ENCODE measurements at places on chromosomes 1 and 21. TPM values are rescaled to one million over a fixed set of nuclear protein-coding genes. Genes with fewer than 3 reads are reported as not detected.

DNA sequence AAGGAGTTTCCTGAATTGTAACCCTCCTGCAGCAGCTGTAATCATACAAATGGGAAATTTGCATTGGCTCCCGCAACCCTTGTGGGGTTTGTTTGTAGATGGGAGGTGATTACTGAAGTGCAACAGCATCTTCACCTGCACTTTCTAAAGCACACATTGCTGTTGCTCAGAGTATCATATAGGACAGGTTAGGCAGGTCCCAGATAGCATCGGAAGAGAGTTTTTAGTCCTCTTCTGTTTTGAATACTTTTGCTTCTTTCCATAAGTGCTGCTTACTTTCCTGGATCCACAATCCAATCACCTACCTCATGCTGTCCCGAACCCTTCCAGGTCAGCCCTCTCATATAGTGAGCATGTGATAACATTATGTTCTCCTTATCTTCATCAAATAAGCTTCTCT lies 300.4 kb downstream of the PTPRC start:
- peaks cover 7% of the 10 kb centered on the region for H3K36me3 ChIP-seq
- no peak for DNase-seq
- no peak overlapping the region for H3K4me3 ChIP-seq
- H3K27ac ChIP-seq: no peak overlapping the region

GRCh38 chr1:218347336-218347722 lies 2.2 kb downstream of the TGFB2 start:
- DNase-seq: no peak
- H3K4me3 ChIP-seq: peak overlapping the region; percentile 67
- peaks cover 24% of the 10 kb centered on the region for H3K4me1 ChIP-seq
- H3K27me3 ChIP-seq: peaks cover 65% of the 10 kb centered on the region
- H3K27ac ChIP-seq: no peak overlapping the region
- H3K36me3 ChIP-seq: no peaks in the 10 kb centered on the region

- peaks cover 2% of the 10 kb centered on the region for H3K4me1 ChIP-seq
- no peak overlapping the region for H3K27ac ChIP-seq
- H3K36me3 ChIP-seq: no peaks in the 10 kb centered on the region
- H3K4me3 ChIP-seq: no peak overlapping the region
- DNase-seq: no peak
Observed at GRCh38 chr21:35375115-35375514, 326.0 kb upstream of the RUNX1 start.

DNA sequence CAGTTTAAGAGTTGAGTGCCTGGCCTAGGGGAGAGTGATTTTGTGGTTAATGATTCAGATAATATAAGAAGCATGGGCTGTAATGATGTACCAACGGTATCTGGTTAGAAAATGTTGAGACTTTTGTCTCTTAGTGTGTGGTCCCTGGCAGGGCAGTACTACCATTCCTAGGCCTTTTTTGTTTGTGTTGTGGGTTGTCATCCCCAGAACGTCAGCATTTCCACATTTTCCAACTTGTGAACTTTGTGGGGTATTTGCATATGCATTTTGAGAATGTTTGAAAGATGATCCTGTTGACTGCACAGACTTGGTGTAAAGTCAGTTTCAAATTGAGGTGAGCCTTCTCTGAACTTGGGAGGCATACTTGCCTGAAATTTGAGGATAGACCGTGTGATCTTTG lies 11.4 kb downstream of the NEK7 start:
- no peak for DNase-seq
- H3K27me3 ChIP-seq: no peaks in the 10 kb centered on the region
- H3K36me3 ChIP-seq: peaks cover 26% of the 10 kb centered on the region
- peaks cover 74% of the 10 kb centered on the region for H3K4me1 ChIP-seq
- peak overlapping the region; percentile 89 for H3K27ac ChIP-seq
- H3K4me3 ChIP-seq: peak overlapping the region; percentile 48

- no peaks in the 10 kb centered on the region for H3K27me3 ChIP-seq
- H3K27ac ChIP-seq: no peak overlapping the region
- no peaks in the 10 kb centered on the region for H3K4me1 ChIP-seq
- DNase-seq: no peak
- no peaks in the 10 kb centered on the region for H3K36me3 ChIP-seq
- H3K4me3 ChIP-seq: no peak overlapping the region
Observed at GRCh38 chr1:188386666-188387065, 1557.9 kb downstream of the PLA2G4A start.

- no peak for DNase-seq
- no peak overlapping the region for H3K4me3 ChIP-seq
- no peak overlapping the region for H3K27ac ChIP-seq
- peaks cover 25% of the 10 kb centered on the region for H3K27me3 ChIP-seq
Observed at GRCh38 chr1:207427832-207428585, 26.1 kb upstream of the CR2 start.

DNA sequence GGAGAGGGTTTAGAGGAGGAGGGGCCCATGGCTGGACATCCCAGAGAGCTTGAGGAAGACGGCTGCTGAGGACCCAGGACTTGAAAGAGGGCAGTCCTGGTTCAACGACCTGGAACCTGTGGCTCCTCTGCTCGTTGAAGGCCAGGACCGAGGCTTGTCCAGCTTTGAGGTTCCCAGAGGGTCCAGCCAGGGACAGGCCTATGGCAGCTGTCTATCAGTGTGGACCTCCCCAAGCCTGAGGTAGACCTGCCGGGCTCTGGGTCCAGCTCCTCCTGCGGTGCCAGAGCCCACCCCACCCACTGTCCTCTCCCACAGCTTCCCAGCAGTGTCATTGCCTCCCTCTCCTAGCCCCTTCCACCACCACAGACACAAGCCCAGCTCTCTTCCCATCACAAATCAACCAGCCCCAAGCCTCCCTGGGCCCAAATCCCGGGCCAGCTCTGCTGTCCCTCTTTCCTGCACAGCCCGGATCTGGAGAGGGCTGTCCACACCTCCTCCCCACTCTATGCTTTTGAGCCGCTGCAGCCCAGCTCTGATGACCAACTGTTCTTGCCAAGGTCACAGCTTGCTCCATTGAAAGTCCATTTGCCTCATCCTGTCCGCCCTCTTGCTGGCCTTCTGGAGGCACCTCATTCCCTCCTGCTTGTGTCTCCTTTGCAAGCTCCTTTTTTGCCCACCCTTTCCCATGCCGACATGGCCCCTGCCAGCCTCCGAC lies 48.7 kb upstream of the EDN2 start:
- no peaks in the 10 kb centered on the region for H3K4me1 ChIP-seq
- H3K27ac ChIP-seq: no peak overlapping the region
- H3K36me3 ChIP-seq: peaks cover 75% of the 10 kb centered on the region

DNA sequence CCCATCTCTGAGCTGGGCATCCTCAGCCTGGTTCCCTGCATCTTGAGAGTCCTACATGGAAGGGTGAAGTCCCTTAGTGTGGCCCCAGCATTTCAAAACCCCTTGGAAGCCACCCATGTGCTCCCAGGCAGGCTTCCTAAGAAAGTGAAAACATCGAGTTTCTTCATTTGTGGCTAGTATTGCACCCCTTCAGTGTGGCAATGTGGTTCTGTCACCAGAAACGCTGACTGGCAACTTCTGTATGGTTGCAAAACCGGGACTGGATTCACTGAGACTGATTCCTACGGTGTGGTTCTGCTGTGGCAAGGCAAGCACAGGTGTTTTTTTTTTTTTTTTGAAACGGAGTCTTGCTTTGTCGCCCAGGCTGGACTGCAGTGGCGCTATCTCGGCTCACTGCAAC lies 9.0 kb upstream of the IFNGR2 start:
- no peaks in the 10 kb centered on the region for H3K4me1 ChIP-seq
- H3K4me3 ChIP-seq: no peak overlapping the region
- no peak for DNase-seq
- peaks cover 30% of the 10 kb centered on the region for H3K27me3 ChIP-seq
- H3K36me3 ChIP-seq: no peaks in the 10 kb centered on the region
- no peak overlapping the region for H3K27ac ChIP-seq

- H3K36me3 ChIP-seq: no peaks in the 10 kb centered on the region
- no peak overlapping the region for H3K4me3 ChIP-seq
- DNase-seq: no peak
- H3K27me3 ChIP-seq: peaks cover 6% of the 10 kb centered on the region
- H3K4me1 ChIP-seq: no peaks in the 10 kb centered on the region
Observed at GRCh38 chr1:233744779-233745513, 131.0 kb downstream of the KCNK1 start.

DNA sequence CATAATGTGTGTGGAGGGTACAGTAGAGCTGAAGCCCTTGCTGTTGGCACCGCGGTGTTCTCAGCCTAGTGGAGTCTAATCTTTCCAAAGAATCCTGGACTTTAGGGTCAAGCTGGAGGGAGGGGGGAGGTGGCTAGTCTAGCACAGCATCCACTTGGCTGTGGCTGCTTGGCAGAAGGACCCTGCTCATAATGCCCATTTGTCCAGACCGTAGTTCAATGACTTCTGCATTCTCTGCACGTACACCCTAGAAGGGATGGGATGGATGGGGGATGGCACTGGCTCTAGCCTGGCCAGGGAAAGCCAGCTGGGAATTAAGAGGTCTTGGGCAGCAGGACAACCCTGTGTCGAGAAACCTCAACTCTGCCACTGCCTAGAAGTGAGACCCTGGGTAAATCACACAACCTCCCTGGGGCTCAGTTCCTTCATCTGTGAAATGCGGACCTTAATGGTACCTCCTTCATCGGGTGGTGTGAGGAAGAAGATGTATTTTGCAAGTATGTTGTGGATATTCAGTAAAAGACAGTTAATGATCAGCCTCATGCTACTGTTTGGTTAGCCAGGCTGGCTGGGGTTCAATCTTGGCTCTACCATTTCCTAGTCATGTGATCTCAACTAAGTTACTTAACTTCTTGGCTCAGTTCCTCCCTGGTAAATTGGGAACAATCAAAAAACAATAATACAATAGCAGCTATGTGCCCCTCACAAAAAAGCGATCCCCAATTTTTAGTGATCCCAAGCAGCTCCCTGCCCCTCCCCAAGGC lies 27.2 kb upstream of the CLIC4 start:
- no peaks in the 10 kb centered on the region for H3K36me3 ChIP-seq
- no peak overlapping the region for H3K4me3 ChIP-seq
- peaks cover 14% of the 10 kb centered on the region for H3K4me1 ChIP-seq
- no peak overlapping the region for H3K27ac ChIP-seq

DNA sequence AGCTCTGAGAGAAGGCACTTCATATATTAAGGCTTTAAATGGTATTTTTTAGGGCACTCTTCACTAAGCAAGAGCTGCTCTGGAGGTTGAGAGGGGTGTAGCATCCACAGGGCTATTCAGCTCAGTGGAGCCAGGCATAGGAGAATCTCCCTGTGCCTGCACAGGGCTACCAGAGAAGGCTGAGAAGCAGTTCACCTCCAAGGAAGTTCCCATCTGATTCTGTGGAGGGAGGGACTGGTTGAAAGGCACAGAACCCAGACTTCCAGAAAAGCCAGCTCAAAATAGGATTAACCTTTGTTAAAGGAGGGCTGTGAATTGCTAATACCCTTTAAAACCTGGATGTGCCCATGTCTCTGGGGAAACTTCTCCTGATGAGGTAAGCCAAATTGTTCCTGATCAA lies 304.5 kb downstream of the TTLL7 start:
- no peaks in the 10 kb centered on the region for H3K36me3 ChIP-seq
- H3K4me3 ChIP-seq: no peak overlapping the region
- DNase-seq: no peak
- H3K27ac ChIP-seq: no peak overlapping the region
- H3K27me3 ChIP-seq: peaks cover 16% of the 10 kb centered on the region

- peak overlapping the region; percentile 71 for H3K27ac ChIP-seq
- no peaks in the 10 kb centered on the region for H3K36me3 ChIP-seq
- DNase-seq: no peak
- H3K27me3 ChIP-seq: no peaks in the 10 kb centered on the region
- peaks cover 27% of the 10 kb centered on the region for H3K4me1 ChIP-seq
Observed at GRCh38 chr1:23577056-23578004, 18.0 kb upstream of the ID3 start.

DNA sequence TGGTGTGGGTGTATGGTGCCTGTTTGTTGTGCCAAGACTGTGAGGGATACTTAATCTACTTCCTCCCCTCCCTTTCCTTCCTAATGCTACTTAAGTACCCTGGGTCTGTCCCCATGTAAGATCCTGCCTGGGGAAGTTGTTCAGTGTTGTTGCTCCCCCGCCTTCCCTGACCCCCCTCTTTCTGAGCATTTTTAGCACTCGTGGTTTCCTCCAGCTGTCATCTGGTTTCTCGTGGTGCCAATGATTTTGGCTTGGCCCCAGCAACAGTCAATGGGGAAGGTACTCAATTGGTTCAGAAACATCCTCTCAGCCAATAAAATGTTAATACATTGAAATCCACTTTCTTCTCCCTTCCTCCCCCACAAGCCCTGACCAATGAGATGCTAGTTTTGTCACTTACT lies 8.0 kb upstream of the B4GALT3 start:
- H3K27ac ChIP-seq: peak overlapping the region; percentile 98
- peak; percentile 78 for DNase-seq
- no peaks in the 10 kb centered on the region for H3K27me3 ChIP-seq
- peaks cover 55% of the 10 kb centered on the region for H3K4me1 ChIP-seq
- no peaks in the 10 kb centered on the region for H3K36me3 ChIP-seq

- no peaks in the 10 kb centered on the region for H3K27me3 ChIP-seq
- H3K27ac ChIP-seq: no peak overlapping the region
- H3K4me1 ChIP-seq: peaks cover 48% of the 10 kb centered on the region
- DNase-seq: no peak
Observed at GRCh38 chr1:109786531-109787021, 22.9 kb upstream of the EPS8L3 start.

Gene MTARC2
- not detected for total RNA-seq

Gene B4GALT2
- 57.7 TPM for total RNA-seq

Gene KDF1
- total RNA-seq: not detected

Data from activated T-helper 2 cell treated with anti-CD3 and anti-CD28 coated beads, Interferon-gamma antibody, Interleukin-2, Interleukin-4, amounts not matched to agents 10 μg/mL and 5 μg/mL and 100 μg/mL, durations not matched to agents 14 hours and 24 hours and 36 hours (primary cell).